Kasumi-1 (cell line): ENCODE measurements at places on chromosomes 7 and 10.

GRCh38 chr7:25029075-25029474 is 49.1 kb upstream of the OSBPL3 start:
- no peak for DNase-seq

DNA sequence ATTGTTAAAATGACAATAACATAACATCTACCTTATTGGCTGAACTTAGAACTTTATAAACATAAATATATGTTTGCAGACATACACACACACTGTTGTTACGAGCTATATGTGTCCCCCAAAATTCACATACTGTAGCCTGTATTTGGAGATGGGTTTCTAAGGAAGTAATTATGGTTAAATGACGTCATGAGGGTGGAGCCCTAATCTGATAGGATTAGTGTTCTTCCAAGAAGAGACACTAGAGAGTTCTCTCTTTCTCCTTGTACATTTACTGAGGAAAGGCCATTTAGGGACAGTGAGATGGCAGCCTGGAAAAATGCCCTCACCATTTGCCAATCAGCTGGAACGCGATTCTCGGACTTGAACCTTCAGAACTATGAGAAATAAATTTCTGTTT is 211.7 kb downstream of the SUGCT start:
- no peak for DNase-seq

DNA sequence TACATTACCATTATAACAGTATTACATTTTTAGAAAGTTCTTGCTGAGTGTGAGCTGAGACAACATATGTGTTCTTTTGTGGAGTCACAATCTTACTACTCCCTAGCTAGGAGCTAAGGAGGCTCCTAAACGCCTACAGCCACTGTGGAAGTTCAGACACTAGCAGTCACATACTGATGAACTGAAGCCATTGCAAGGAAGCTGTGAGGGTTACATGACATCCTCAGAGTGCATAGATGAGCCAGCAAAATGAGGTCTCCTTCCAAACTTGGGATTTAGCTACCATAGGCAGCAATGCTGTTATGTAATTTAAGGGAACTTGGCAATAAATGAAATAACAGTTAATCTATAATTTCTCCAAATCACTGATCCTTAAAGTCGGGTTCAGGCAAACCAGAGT is 10.8 kb upstream of the ST7 start:
- DNase-seq = no peak

GRCh38 chr7:154255324-154255723 is 203.1 kb downstream of the DPP6 start:
- DNase-seq = no peak

GRCh38 chr10:100636848-100637553 is 101.3 kb downstream of the HIF1AN start:
- peak; percentile 31 for DNase-seq

GRCh38 chr10:82691211-82691610 is 816.2 kb downstream of the NRG3 start:
- DNase-seq = no peak

DNA sequence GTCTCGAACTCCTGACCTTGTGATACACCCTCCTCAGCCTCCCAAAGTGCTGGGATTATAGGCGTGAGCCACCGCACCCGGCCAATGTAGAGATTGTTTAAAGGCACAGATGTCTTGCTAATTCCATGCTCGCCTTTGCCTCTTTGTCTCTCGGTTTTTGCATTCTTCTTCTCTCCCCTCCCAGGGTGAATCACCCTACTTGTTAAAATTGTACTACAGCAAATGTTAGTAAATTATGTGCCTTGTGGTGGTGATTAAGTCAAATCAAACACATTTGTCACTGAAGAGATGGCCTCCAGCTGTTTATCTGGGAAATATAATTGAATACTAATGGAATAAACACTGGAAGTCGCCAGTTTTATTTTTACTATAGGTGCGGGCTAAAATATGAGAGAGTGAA is 384.4 kb upstream of the AUTS2 start:
- DNase-seq = no peak

DNA sequence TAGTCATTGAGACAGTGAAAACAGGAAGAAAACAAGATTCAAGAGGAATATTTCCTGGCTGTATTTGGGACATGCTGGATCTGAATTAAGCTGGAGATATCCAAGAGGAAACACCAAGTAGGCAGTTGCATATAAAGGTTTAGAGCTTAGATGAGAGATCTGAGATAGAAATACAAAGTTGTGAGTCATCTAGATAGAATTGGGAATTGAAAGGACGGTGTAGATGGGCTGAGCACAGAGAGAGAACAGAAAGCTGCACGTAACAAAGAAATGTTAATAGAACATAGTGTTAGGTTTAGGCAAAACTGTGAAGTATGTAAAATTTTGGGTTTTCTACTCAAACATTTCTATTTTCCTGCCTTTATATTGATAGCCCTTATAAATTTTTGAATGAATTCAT is 218.5 kb upstream of the TMEM196 start:
- no peak for DNase-seq

GRCh38 chr7:131781-132482 is 60.4 kb upstream of the FAM20C start:
- DNase-seq = no peak

GRCh38 chr7:68470836-68471435 is 1127.3 kb upstream of the AUTS2 start:
- DNase-seq = no peak

- DNase-seq = no peak
Measured at GRCh38 chr7:155872678-155873369, 60.6 kb upstream of the SHH start.

DNA sequence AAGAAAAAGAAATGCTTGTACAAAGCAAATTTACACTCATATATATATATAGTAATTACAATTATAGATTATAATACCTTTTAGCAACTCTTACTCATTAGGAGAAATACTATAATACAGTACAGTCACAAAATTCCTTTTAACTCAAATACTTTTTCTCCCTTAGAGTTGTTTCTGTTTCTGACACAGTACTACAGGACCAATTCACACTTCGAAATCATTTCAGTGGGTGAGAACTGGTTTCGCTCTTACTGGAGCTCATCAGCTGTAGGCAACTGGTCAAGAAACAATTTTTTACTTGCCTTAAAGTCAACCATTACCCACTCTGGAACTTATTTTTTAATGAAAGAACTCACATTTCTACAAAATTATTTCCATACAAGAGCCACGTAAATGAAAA is 6.0 kb downstream of the CCDC186 start:
- no peak for DNase-seq

DNA sequence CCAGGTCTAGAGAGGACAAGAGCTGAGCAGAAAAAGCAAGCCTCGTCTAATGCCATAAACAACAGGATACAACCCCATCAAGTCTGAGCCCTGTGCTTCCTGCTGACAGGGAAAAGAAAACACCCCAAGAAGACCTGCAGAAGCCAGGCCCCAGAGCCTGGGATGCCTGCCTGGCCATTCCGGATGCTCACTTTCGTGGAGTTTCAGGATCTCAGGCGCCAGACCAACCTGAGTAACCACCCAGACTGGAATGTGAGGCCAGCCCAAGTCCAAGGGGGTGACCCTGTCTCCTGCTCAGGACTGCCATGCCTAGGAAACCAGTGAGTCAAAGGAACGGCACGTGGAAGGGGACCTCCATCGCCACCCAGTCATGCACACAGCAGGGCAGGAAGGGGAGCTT is 74.3 kb downstream of the PLXNA4 start:
- no peak for DNase-seq

DNA sequence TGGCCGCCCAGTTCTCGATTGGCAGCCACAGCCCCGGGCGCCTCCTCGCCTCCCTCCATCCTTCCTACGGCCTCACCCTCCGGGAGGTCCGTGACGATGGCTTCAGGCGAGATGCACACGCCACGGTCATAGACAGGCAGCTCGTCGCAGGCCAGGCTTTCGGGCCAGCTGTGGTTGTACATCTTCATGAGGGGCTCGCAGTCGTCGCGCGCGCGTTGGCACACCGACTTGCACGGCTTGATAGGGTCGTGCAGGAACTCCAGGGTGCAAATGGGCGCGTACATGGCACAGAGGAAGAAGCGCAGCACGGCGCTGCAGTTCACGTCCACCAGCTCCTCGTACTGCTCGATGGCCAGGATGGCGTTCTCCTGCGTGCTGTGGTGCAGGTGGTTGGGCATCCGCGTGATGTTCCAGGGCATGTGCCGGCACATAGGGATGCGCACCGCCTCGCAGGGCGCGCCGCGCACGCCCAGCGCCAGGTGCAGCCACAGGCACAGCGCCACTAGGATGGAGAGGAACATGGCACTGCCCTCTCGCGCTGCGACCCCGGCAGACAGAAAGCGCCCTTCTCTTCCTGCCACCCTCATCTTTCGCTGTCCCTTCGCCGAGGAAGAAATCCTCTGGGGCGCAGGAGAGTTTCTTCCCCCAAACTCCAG is 472 bp downstream of the SFRP4 start:
- peak; percentile 25 for DNase-seq

- no peak for DNase-seq
Measured at GRCh38 chr7:71343892-71344291, 211.9 kb downstream of the GALNT17 start.

DNA sequence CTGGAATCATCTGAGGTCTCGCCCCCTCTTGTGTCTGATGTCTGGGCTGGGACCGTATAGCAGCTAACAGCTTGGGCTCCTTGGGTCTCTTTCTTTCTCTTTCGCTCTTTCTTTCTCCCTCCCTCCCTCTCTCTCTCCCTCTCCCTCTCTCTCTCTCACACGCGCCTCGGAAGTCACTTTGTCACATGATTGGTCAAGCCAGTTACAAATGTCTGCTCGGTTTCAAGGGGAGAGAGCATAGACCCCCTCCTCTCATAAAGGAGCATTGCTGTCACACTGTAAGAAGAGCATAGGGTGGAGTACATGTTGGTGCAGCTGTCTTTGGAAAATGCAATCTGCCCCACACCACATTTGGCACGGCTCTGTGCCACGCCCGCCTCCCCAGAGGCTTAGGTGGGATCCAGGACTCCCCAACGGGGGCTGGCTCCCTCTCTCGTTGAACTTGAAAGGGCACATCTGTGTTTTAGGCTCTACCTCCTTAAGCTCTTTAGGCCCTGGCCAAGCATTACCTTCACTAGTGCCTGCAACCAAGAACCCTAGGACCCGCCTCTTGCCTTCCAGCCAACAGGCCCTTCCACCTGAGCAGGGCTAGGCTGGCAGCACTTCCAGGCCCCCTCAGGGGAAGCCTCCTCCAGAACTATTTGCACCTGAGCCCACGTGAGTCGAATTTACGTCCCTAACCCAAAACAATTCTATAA is 61.9 kb upstream of the CACUL1 start:
- DNase-seq = no peak

- DNase-seq = no peak
Measured at GRCh38 chr7:83478616-83479015, 170.3 kb downstream of the SEMA3E start.

DNA sequence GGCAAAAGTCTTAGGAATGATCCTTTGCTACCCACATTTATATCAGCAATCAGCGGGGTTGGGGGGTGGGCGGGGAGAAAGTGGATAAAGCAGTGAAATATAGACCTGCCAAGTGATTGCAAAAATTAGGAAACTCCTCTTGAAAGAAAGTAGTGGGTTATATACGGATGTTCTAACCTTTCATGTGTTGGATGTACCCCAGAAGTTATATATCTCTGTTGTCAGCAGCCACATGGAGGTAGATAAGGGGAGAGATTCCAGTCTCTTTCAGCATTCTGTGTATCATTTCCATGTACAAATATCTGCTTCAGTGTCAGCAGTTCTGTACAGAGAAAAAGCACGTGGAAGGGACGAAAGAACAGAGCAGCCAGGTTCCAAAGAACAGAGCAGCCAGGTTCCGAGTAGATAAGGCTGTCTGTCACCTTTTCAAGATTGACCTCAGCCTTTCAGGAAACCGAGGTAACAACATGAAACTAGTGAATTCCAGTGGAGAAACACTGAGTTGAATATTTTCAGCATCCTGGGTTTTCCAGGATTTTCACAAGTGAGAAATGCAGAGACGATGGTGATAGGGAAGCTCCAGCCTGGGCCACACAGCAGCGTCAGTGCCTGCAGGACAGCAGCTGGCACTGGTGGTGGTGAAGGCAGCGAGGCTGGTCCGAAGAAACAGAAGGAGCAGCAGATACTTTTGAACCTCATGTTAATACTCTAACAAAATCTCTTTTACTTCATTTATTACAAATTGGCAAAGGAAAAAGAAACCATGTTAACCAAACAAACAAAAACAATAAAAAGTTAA is 212.3 kb downstream of the C7orf25 start:
- DNase-seq = no peak

DNA sequence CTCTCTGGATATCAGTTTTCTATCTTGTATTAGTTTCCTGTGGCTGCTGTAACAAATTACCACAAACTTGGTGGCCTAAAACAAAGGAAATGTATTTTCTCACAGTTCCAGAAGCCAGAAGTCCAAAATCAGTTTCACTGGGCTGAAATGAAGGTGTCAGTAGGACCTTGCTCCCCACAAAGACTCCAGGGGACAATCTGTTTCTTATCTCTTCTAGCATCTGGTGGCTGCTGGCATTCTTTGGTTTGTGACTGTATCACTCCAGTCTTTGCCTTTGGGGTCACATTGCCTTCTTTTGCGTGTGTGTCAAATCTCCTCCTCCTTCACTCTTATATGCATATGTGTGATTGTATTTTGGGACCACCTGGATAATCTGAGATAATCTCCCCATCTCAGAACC is 153.0 kb upstream of the PRPS1L1 start:
- no peak for DNase-seq

- no peak for DNase-seq
Measured at GRCh38 chr10:92938841-92939240, 90.5 kb downstream of the EXOC6 start.

DNA sequence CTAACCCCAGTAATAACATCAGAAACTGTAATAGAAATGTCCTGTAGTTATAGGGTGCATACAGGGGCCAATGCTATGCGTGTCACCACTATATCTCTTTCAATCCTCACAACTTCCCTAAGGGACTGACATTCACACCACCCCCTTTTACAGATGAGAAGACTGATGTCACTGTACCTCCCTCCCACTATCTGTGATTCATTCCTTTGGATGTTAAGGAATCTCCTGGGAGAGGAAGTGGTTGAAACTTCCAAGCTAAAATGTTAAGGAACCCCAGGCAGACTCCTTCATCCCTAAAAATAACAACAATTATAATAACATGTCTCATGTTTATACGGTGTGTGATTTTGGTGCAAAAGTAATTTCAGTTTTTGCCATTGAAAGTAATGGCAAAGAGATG is 5.4 kb downstream of the COL13A1 start:
- no peak for DNase-seq

GRCh38 chr7:2631946-2632732 is at the start of gene TTYH3:
Gene TTYH3 (plus strand): TSS chr7:2631986. CDS start chr7:2632156, 170 bp downstream.
- no peak for DNase-seq

GRCh38 chr10:128694851-128695725 is 568.9 kb upstream of the MKI67 start:
- no peak for DNase-seq

- no peak for DNase-seq
Measured at GRCh38 chr7:41573443-41573842, 129.4 kb downstream of the INHBA start.

- peak; percentile 100 for DNase-seq
Measured at GRCh38 chr10:3172446-3173170, at the start of gene PITRM1. Gene PITRM1 (minus strand): TSS chr10:3172782. CDS start chr10:3172772, 10 bp downstream.

GRCh38 chr10:31927565-31927883 is 1.1 kb downstream of the ARHGAP12 start:
- no peak for DNase-seq

GRCh38 chr10:75070961-75071428 is 40.5 kb upstream of the SAMD8 start:
- DNase-seq = no peak
